Activated T-cell treated with anti-CD3 and anti-CD28 coated beads for 1 hour (primary cell): ENCODE measurements at places on chromosomes 7 and 10.

DNA sequence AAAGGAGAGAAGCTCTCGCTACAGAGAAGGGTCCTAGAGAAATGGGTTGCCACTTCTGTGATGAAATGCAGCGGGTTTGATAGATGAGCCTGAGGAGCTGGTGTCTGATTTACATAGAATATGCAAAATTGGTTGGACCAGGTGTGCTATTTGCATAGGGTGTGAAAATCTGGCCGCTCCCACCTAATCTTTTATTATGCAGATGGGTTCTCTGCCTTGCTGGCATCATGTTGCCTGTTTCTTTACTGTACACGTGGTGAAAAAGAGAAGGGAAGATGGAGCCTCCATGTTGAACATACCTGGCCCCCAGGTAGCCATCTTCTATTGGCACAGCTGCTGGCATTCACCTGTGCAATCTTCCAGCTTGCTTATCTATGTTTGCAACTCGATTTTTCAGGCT is 212.2 kb downstream of the ANKRD7 start:
- DNase-seq = no peak

GRCh38 chr10:24299578-24300260 is 90.8 kb downstream of the KIAA1217 start:
- DNase-seq = no peak

- no peak for DNase-seq
Measured at GRCh38 chr10:117663750-117664149, 121.2 kb downstream of the EMX2 start.

DNA sequence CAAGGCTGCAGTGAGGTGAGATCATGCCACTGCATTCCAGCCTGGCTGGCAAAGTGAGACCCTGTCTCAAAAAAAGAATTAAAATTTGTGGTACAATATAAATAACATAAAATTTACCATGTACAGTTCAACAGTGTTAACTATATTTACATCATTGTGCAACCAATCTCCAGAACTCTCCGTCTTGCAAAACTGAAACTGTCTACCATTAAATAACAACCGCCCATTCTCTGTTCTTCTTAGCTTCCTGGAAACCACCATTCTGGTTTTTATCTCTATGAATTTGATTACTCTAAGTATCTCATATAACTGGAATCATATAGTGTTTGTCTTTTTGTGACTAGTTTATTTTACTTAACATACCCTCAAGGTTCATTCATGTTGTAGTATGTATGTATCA is 167.6 kb downstream of the AUTS2 start:
- no peak for DNase-seq

GRCh38 chr10:88119160-88119559 is 255.7 kb downstream of the PTEN start:
- no peak for DNase-seq

DNA sequence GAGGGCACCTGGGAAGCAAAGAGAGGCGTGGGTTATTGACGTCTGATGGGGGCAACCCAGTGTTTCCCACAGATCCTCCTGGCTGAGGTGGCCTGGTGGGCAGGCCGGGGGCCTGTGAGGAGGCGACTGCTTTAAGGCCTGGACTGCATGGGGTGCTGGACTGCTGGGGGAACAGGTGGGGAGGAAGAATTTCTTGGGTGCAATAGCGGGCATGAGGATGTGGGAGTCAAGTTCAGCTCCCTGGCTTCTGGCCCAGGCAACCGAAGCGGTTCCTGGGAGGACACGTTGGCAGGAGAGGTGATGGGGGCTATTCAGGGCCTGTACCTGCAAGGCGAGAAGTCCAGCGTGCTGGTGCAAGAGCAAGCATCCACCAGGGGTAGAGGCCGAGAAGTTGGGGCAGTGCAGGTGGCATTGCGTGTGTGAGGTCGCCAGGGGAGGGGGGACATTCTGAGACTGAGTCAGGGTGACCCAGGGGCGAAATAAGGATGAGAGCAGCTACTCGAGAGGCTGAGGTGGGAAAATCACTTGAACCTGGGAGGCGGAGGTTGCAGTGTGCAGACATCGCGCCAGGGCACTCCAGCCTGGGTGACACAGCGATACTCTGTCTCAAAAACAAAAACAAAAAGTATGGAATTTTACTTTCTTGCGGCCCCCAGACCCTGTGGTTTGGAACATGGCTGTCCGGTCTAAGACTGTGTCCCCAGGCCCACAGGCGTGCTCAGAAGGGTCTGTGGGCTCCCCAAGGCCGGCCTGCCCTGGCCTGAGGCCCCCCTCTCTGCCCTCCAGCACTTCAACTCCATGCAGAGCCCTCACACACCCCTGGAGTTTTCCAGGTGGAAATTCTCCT is 53.6 kb upstream of the ELN start:
- no peak for DNase-seq
